ENCODE measurements at places on chromosomes 5 and 9.

- no peak for DNase-seq
Measured at GRCh38 chr9:98516897-98517503, 191.7 kb downstream of the GABBR2 start.

DNA sequence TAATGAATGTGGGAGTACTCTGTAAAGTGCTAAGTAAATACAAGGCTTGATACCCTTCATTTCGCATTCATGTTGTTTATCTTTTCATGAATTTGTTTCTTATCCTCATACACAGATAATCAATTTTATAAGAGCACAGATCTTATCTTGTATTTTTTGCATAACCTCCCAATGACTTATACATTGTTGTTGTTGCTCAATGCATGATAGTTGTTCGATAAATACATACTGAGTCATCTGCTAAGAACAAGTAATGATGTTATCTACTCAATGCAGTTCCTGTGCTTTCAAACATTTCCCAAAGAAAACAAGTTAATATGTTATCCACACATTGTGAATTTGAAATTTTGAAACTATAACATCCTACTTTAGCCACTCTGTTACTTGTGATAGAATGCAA lies 60.7 kb downstream of the TAF11L14 start:
- no peak for DNase-seq

- DNase-seq = no peak
Measured at GRCh38 chr9:127968042-127968441, 12.7 kb downstream of the EEIG1 start.

- DNase-seq = no peak
Measured at GRCh38 chr5:176675676-176676360, 28.5 kb downstream of the TSPAN17 start.

- no peak for DNase-seq
Measured at GRCh38 chr9:92857236-92857635, 20.6 kb downstream of the ZNF484 start.

- DNase-seq = no peak
Measured at GRCh38 chr9:70490478-70490877, 76.0 kb upstream of the KLF9 start.

GRCh38 chr5:140647042-140647419 lies 399 bp downstream of the NDUFA2 start:
- no peak for DNase-seq

DNA sequence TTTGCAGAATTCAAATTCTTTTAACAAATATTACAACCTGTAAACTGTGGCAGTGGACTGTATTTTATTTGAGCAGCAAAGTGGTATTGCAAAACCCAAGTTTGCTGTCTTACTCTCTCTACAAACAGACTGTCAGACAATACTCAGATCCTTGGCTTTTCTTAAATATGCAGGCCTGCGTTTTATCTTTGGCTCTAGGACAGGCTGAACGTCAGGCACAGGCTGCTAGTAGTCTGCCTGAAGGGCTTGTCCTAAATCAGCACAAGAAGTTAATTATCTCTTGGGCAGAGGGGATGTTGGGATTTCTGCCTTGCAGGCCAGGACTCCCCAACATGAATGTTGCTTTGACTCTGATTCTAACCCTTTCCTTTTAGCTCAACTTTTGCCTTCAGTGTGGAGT lies 147.5 kb downstream of the SLIT3 start:
- DNase-seq = no peak

- DNase-seq = no peak
Measured at GRCh38 chr5:7385681-7386080, 10.3 kb upstream of the ADCY2 start.

DNA sequence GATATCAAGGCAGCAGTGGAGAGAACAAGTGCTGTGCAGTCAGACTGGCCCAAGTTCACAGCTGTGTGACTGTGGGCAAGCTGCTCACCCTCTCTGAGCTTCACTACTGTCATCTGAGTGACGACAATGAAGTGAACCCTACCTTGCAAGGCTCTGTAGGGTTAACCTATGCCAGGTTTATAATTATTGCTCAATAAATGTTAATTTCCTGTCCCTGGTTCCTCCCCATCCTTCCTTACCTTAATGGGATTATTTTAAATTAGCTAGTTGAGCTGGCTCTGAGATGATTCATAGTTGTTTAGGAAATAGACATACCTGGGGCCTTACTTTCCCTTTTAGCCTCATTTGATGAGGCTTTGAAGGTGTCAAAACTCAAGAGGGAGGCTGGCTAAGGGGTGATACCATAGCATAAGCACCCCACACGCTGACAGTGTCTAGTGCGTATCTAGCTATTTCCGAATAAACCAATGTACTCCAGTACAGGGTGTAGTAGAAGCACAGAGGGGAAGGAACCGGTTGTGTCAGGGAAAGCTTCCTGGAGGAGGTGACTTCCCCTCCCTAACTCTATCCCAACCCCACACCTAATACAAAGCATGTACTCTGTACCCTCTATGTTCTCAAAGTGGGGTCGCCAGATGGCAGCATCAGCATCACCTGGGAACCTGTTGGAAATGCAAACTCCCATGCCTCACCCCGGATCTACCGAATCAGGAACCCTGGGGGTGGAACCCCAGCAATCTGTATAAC lies 63.3 kb upstream of the SLC25A51 start:
- DNase-seq = no peak

- no peak for DNase-seq
Measured at GRCh38 chr5:139392324-139392677, 2.6 kb upstream of the MZB1 start.
